CD4-positive, alpha-beta T cell (primary cell): ENCODE measurements at places on chromosomes 4 and X.
A peak's percentile ranks its signal among the peaks of the same experiment; 100 is the strongest.

- DNase-seq, result no peak
These were observed 37.9 kb downstream of the RELL1 start for GRCh38 chr4:37648084-37648817.

- peak; percentile 71 for DNase-seq
These were observed 866 bp upstream of the UVSSA start for GRCh38 chr4:1345903-1346780.

DNA sequence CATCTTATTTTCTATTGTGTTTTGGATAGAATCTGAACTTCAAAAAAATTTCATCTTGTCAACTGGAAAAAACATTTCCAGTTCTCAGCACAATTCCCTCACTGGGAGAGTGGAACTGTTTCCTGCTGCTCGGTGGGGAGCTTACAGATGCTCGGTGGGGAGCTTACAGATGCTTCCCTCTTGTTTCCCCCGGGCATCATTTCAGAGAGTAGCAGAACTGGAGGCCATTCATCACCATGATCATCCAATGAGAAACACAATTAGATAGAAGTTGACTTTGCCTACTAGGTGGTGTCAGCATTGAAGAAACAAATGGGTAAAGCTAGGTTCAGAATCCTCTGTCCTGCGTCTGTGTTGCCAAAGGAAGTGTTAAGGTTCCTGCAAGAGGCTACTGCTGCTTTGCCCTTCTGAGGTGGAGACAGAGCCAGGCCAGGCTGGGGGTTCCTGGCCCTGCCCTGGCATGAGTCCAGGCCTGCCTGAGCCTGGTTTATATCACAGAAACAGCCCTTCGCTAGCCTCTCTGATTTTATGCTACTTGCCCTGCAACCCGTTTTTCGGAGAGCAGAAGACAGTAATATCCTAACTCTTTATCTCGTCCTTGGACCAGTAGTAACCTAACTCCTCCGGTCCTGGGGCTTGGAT is 70.6 kb downstream of the TAPT1 start:
- DNase-seq, result no peak

DNA sequence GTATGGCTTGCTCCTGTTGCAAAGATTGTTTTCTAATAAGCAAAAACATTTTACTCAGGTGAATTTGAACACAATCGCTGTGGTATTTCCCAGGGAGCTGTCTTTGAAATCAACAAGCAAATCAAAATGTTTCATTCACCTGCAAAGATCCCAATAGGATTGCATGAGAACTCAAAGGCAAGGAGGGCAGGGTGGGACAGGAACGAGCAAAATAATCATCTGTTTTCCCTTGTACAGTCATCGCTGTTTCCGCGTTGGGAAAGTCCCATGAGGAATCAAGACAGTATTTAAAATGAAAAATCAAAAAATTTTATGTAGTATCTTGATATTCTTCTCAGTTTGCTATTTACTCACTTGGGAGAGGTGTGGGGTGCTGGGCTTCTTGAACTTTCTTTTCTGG is 198.8 kb downstream of the STIM2 start:
- no peak for DNase-seq

DNA sequence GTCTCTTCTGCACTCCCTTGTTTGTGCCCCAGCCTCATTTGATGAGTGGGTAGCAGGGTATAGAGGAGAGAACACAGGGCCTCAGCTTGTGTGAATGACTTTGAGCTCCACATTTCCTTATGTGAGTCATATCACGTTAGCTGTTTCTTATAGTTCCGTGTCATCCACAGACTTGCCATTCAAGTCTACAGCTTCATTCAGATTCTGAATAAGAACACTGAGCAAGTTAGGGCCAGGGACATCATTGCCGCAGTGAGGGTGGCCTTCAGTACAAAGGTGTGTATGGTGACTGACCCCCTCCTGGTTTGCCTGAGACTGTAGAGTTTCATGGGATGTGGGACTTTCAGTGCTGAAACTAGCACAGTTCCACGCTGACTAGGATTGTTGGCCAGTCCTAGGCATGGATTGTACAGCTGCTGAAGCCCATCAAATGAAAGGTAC is 23.6 kb downstream of the KLF3 start:
- DNase-seq, result no peak

GRCh38 chr4:90996813-90997212 is 869.6 kb downstream of the CCSER1 start:
- no peak for DNase-seq
